ENCODE measurements at places on chromosomes 6 and 20.
A peak's percentile ranks its signal among the peaks of the same experiment; 100 is the strongest.

- no peak for DNase-seq
Measured at GRCh38 chr6:92132957-92133356, 1286.4 kb downstream of the EPHA7 start.

GRCh38 chr6:116412270-116412669 is 41.5 kb downstream of the DSE start:
- peak; percentile 58 for DNase-seq

DNA sequence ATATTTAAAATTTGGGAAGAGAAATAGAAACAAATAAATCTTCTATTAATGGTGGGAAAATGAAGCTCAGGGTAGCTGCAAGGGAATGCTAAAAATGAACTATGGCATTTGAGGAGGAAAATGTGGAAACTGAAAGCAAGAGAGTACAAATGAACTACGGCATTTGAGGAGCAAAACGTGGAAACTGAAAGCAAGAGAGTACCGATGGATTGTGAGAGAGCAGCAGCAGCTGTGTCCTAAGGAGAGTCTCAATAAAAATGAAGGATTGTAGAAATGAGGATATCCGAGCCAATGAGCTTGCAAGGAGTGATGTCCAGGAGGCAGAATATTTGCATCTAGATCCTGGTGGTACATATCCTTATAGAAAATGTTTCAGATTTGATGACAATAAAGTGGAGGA is 547.1 kb upstream of the ZNF337 start:
- no peak for DNase-seq

GRCh38 chr6:147508042-147508865 is at the start of gene SAMD5:
Gene SAMD5 (plus strand): TSS chr6:147508690. CDS start chr6:147508929, 239 bp downstream.
- DNase-seq = peak; percentile 73

DNA sequence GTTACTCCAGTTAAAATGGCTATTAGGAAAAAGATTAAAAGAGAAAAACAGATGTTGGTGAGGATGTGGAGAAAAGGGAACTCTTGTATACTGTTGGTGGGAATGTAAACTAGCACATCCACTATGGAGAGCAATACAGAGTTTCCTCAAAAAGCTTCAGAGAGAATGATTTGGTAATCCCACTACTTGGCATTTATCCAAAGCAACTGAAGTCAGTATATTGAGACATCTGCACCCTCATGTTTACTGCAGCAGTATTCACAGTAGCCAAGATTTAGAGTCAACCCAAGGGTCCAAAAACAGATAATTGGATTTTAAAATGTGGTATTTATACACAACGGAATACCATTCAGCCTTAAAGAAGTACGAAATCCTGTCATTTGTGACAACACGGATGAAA is 469.5 kb downstream of the QKI start:
- DNase-seq = peak; percentile 10

DNA sequence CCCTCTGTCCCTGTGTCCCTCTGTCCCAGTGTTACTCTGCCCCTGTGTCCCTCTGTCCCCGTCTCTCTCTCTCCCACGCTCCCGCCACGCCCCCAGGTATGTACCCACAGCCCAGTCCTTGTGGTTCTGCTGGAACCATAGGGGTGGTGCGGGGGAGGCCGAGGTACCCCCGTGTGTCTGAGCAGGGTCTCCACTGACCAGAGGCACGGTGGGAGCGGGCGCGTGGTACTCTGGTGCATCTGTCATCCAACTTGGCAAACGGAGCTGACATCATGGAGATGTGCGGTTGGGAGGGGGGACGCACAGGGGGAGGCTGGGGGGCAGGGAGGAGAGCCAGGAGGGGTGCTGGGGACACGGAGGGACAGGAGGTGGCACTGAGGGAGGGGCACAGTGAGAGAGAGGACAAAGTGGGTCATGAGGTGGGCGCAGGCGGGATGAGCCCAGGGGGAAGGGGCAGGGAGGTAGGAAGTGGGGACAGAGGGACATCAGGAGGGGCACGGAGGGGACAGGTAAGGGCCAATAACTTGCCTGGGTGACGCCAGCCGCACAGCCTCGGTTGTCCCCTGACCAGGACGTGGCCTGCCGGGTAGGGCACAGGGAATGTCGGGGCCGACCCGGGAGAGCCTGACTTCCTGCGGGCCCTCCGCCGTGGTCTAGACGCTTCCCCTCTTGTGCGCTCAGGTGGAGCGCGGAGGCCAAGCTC is 163.6 kb upstream of the PDE10A start:
- DNase-seq = no peak

- DNase-seq = no peak
Measured at GRCh38 chr20:50350510-50351249, 159.5 kb upstream of the PTPN1 start.

GRCh38 chr6:29675561-29675960 is 5.4 kb downstream of the ZFP57 start:
- DNase-seq = no peak

DNA sequence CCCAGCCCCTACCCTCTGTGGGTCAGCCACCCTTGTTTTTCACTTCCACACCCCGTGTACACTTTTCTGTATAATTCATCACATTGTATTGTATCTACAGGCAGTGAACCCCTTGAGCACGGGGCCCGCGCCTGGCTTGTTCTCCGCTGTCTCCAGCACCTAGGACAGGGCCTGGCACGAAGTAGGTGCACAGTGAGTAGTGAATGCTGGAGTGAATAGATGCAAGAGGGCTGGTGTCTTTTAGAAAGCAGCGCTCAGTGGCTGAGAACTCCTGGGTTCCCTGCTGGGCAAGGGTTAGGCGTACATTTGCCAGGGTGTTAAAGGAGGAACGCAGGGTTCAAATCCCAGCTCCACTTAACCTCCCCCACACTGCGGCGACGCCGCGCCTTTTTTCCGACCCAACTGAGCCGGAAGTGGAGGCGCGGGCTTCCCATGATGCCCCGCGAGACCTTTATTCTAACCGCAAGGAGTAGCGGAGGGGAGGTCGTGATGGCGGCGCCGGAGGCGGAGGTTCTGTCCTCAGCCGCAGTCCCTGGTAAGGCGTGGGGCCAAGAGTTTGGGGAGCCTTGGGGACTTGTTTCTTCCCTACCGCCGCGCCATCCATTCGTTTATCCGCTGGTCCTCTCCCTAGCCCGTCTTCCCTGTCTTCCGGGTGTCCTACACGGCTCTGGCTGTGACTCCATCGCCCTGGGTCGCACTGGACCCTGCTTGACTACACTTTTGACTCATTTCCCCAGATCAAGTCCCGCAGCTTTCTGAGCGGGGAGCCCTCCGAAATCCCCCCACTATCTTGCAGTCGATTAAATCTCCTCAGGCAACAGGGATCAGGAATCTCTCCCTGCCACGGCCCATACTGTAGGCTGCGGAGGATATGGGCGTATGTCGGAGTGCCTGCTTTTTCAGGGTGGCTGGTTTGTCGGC is at the start of gene MAD2L1BP:
Gene MAD2L1BP, plus strand, starts transcription at position 454 of the 921 bp plus-strand sequence. Its CDS starts 36 bp downstream, at position 490.
- peak; percentile 95 for DNase-seq

DNA sequence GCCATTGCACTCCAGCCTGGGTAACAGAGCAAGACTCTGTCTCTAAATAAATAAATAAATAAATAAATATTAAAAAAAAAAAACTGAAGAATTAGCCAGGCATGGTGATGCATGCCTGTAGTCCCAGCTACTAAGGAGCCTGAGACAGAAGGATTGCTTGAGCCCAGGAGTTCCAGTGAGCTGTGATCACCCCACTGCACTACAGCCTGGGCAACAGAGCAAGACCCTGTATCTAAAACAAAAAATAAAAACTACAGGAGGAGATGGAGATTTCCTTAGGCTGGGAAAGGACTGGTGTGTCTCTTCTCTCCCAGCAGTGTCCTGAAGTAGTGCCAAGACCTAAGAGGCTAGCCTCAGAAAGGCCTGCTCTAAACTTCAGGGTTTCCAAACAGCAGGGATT is 8.1 kb upstream of the GTF3C6 start:
- no peak for DNase-seq

- DNase-seq = no peak
Measured at GRCh38 chr6:37802810-37803209, 16.7 kb upstream of the ZFAND3 start.

GRCh38 chr20:37346535-37347346 is 801 bp downstream of the SRC start:
- no peak for DNase-seq

DNA sequence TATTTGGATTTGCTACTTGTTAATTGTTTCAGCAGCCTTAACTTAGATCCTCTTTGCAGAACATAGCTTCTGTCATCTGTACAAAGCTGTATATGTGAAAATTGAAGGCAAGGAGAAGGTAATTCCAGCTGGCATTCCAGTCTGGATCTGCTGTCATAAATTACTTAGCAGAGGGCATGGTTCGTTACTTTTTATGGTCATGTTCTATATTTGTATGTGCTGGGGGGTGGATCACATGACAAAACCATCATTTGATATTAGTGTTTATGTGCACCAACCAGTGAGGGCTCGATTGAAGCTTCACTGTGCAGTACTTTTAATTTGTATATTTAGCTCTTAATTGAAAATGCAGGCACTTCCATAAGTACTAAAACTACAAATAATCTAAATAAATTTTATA is 80.2 kb downstream of the CAP2 start:
- peak; percentile 96 for DNase-seq

DNA sequence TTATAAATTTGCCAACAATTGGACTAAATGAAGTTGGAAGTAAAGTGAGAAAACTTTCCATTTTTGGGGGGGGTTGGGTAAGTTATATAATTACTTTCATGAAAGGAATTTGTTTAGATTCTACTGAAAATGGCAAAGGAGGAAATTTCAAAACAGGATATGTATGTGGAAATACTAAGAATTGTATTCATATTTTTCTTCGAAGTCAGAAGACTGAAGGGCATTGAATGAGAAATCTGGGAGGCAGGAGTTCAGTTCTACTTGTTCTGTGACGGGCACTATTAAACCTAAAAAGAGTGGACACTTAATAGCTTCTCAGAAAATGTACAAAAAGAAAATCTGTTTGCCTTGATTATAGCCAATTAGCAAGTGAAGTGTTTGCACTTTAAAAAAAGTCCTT is 114.7 kb downstream of the PRIM2 start:
- no peak for DNase-seq

DNA sequence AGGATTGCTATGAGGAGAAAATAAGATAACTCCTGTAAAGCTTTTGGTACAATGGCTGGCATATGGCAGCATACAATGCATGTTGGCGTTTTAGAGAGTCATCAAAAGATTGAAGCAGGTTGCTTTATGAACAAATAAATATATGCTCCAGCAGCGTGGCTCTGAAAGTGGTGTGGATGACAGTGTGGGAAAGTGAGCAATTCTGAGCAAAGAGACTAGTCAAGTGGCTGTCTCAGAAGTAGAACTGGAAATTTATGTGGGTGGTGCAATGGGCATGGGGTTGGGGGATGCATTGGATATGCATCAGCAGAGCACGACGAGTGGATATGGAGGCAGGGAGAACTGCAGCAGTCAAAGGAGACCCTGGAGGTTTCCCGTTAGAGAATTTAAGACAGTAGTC is 66.2 kb upstream of the PHACTR2 start:
- no peak for DNase-seq

DNA sequence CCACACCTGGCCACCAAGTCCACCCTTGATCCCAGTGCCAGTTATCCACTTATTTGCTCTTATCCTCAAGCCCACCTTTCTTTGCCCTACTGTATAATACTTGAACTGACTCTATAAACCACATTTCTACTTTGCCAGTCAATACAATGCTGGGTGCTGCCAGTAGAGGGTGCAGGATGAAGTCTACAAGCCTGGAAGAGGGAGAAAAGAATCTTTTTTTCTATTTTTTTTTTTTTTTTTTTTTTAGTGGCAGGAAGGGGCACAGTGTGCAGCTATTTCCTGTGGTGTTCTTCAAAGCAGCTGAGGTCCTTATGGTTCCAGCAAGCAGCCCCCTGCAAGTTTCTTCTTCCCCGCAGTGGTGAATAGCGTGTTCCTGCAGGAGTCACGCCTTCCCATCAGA is 22.2 kb upstream of the GABRR1 start:
- DNase-seq = no peak

DNA sequence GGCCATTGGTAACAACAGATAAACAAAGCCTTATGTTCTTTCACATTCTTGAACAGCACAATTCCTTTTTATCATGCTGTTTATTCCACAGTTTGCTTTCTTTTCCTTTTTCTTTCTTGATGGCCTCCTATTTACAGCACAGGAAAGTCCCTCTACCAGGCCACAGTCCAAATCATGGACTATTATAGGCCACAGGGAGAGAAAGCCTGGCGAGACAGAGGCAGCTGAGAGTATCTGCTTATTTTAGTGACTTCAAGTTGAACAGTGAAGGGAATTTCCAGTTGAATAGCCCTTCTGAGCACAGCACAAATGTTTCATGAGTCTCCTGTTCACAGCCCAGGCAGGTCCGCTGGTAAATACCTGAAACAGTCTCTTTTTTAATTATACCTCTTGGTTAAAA is 263.7 kb upstream of the ARID1B start:
- no peak for DNase-seq

DNA sequence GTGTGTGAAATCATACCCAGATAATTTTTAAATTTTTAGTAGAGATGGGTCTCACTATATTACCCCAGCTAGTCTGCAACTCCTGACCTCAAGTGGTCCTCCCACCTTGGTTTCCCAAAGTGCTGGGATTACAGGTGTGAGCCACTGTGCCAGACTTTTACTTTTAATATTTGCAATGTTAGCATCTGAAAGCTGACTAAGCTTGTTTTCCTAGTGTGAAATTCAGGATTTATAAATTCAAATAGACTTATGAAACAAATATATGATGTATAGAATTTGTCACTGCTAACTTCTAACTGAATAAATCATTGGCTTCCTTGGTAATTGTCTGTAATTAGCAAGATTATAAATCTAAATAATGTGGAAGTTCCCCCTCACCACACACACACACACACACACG is 58.8 kb upstream of the SLC22A23 start:
- no peak for DNase-seq

GRCh38 chr6:32491700-32492099 is 38.4 kb downstream of the HLA-DRB5 start:
- no peak for DNase-seq

DNA sequence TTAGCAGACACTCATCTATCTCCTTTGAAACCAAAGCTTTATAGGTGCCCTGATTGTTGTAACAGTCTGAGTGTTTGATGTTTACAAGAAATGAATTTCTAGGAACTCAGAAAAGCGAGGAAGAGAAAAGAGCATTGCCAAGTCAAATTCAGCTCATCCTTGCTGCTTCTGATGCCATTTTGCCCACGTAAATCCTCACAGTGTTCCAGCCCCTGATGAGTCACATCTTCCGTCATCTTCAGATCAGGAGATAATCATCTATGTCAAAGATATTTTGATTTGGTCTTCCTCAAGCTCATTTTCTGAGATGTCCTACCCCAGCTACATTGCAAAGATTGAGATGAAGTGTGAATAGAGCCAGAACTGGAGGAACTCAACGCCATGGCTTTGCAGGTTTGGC is 426.2 kb downstream of the BMP2 start:
- DNase-seq = no peak

DNA sequence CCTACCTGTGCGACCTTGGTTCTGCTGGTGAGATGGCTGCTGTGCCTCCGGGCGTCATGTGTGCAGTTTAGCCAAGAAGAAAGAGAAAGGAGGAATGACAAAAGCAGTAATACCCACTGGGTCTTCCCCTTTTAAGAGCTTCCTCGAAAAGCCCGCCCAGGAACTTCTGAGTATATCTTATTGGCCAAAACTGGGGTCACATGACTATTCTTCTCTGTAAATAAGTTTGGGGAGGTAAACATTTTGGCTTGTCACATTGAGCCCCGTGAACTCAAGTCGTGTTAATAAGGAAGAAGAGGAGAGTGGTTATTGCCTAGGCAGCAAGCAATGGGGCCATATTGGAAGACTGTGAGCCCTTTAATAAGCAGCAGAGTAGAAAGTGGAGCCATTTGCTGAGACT is 130.4 kb upstream of the ECI2 start:
- DNase-seq = no peak

- DNase-seq = peak; percentile 76
Measured at GRCh38 chr6:41626917-41627316, 11.4 kb upstream of the MDFI start.
